ENCODE measurements at places on chromosomes 7 and 10.
A peak's percentile ranks its signal among the peaks of the same experiment; 100 is the strongest.

DNA sequence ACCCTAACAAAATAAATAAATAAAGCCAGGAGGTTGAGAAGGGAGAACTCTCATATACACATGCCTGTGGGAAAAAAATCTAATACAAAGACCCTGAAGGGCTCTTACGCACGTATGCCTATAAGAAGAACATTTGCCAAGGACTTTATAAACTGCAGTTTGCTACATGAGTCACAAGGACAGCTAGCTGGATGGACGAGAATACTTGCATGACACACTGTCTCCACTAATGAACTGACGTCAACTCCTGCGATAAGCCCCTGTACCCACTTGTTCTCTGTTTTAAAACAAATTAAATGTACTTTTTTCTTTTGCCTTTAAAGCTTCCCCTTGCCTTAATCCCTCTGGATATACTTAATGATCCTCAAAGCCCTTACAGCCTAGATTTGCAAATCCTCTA lies 374.6 kb upstream of the GHITM start:
- DNase-seq = no peak

DNA sequence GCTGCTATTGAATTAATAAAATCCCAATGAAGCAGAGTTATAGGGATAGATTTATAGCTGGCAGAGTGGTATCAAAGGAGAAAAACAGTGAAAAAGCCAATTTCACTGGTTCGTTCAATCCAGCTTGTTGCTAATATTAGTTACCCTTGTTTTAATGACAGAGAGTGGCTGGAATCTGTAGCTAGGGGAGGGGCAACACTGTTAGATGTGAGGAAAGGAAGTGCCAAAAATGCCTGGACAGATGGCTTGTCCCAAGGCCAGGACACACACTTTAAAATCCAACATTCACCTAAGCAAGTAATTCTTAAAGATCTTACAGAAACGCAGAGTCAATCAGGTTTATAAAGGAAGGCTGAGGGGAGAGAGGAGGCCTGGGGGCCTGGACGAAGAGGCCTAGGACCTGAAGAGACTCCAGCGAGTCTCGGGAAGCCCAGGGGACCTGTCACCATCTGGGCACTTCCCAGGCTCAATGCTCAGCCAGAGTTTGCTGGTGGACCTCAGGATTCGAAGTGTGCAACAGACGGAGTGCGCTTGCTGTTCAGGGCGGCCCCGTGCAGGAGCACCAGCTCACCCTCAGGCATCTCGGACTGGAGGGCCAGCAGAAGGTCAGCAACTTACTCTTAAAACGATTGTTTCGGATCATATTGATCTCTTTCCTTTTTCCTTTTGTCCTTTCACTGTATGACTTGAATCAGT lies 36.7 kb downstream of the TMEM248 start:
- no peak for DNase-seq

- no peak for DNase-seq
These were observed 115.9 kb downstream of the VIPR2 start for GRCh38 chr7:159028508-159029401.

- DNase-seq = no peak
These were observed 26.4 kb downstream of the MYL10 start for GRCh38 chr7:101602484-101603241.

- DNase-seq = no peak
These were observed 11.0 kb downstream of the HECW1 start for GRCh38 chr7:43123457-43123856.

DNA sequence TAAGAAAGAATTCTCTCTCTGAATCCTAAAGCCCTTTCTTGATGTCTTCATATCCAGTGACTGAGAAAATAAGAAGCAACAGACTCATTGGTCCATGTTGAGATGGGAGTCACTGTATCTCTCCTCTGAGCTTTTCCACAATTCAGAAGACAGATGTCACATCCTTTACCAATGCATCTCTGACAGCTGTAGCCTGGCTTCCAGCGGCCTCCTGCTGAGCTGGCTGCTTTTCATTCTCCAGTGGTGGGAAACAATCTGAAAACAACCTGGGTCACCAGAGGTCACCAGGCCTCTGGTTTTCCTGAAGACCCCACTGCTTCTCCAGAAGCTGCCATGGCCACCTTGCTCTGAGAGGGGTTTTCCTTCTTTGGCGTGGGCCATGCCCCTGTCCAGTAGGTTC lies 18.3 kb upstream of the RPA3 start:
- DNase-seq = no peak

DNA sequence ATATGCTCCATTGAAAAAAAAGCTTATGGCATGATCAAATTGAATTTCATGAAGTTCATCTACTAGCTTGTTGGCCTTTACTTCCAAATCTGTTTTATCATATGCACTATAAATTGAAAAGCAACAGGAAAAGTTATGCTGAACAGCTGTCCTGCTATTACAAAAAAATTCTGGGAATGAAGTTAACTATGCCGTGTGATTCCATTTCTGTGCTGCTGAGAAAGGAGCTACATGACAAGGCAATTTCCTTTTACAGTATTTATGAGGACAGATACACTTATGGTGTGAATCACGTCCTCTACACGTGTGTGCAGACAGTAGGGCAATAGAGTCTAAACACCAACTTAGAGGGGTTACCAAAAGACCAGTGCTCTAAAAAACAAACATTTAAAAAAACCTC lies 426.5 kb upstream of the AKR1E2 start:
- no peak for DNase-seq

- no peak for DNase-seq
These were observed 84.9 kb upstream of the PPP1R17 start for GRCh38 chr7:31602041-31602625.

- DNase-seq = peak; percentile 73
These were observed 732 bp downstream of the FAS start for GRCh38 chr10:88991161-88991898.

GRCh38 chr7:44062180-44062902 lies 3.0 kb downstream of the PGAM2 start:
- peak; percentile 44 for DNase-seq

- no peak for DNase-seq
These were observed 15.1 kb downstream of the STEAP4 start for GRCh38 chr7:88291398-88292173.

- DNase-seq = no peak
These were observed 128.4 kb upstream of the ZNF746 start for GRCh38 chr7:149625947-149626392.

DNA sequence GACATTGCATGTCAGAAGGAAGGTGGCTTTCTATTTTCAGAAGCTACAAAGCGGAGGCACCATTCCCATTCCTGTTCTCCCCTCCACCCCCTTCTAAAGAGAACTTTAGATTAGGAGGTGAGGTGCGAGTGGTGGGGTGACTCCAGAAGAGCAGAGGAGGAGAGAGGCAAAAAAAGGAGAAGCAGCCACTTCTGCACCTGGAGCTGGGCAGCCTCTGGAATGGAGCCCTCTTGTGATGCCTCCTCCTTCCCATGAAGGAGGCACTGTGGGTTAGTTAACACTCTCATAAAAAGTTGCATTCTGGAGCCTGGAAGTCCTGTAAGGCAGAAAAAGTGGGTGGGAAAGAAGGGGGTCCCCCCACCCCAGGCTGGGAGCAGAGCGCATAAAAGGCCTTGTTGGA lies 4.8 kb downstream of the PTF1A start:
- no peak for DNase-seq

- no peak for DNase-seq
These were observed 61.9 kb downstream of the KLHDC10 start for GRCh38 chr7:130131964-130132875.

DNA sequence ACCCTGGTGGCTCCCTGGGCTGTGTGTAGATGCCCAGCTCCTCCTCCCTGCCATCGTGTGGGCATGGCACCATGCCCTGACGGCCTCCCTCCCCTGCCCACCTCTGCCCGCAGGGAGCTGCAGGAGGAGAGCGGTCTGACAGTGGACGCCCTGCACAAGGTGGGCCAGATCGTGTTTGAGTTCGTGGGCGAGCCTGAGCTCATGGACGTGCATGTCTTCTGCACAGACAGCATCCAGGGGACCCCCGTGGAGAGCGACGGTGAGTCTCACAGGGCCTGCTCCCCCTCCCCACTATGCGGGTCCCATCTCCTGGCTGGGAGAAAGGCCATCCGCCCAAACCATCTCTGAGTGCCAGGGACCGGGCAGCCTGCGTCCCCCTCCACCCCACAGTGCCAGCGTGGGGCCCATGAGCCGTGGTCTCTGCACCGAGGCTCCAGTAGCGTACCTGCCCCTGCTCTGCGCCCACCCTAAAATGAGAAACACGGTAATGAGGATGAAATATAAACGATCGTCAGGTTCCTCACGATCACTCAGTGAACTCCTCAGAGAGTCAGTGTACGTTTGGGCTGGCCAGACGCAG lies 7.8 kb downstream of the NUDT1 start:
- DNase-seq = peak; percentile 64

DNA sequence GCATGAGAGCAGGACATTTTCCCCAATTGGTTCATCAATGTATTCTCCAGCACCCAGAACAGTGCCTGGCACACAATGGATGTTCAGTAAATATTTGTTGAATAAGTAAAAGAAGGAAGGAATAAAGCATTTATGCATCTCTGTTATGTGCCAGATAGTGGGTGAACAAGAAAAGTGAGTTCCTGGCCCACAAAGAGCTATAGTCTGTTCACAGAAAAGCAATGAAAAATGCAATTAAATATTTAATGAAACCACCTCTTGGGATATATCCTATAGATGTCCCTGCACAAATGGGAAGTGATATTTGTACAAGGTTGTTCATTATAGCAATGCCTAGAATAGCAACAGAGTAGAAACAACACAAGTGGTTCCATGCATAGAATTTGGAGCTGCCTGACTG lies 2.1 kb downstream of the ABCA13 start:
- no peak for DNase-seq

GRCh38 chr10:103820101-103821062 lies 35.0 kb downstream of the SH3PXD2A start:
- no peak for DNase-seq

GRCh38 chr7:128841171-128841690 lies 11.0 kb downstream of the FLNC start:
- DNase-seq = peak; percentile 66

- DNase-seq = no peak
These were observed 17.4 kb downstream of the ITGB1 start for GRCh38 chr10:32940321-32941301.

DNA sequence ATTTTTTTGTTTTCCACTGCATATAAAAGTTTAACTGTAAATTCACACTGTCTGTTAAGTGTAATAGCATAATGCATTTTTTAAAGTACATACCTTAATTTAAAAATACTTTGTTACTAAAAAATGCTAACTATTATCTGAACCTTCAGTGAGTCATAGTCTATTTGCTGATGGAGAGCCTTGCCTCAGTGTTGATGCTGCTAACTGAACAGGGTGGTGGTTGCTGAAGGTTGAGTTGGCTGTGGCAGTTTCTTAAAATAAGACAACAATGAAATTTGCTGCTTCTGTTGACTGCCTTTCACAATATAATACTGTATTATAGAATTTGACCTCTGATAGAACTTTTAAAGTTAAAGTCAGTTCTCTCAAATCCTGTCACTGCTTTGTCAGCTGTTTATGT lies 72.3 kb upstream of the GATAD1 start:
- no peak for DNase-seq

GRCh38 chr10:118141471-118141870 lies 94.7 kb upstream of the RAB11FIP2 start:
- no peak for DNase-seq

DNA sequence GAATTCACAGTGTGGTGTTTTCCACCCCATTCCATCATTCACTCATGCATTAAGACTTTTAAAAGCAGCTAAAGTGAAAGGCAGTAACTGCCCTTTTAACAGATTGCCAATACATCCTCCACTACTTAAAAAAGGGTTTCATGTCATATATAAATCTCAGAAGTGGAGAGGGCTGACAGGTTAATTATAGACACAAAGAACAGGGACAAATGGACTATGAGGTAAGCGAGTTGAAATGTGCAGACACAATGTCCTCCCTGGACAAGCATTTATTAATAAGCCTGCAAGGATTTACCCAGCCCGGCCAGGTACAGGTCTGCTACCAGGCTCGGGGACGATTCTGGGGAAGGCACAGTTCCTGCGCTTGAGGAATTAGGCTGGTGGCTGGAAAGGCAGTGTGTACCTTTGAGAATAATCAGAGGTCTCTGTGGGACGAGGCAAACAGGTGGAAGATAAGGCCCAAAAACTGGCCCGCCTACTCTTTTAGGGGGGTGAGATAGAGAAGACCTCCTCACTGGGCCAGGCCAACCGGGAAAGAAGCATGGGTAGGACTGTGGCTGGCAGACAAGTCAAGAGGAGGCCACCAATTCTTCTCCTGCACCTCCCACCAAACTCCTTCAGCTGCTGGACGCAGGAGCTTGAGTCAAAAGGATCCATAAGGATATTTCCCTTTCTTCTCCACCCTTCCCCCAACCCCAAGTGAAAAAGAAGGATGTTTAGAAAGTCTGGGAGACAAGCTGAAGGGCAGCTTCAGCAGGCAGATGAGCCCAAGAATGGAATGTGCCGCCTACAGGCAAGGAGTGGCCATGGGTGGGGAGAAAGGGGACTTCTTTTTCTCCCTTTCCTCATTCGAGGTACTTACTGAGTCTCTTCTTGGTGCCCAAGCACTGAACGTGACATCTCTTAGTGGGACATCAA lies 1.5 kb downstream of the PDLIM1 start:
- DNase-seq = no peak

DNA sequence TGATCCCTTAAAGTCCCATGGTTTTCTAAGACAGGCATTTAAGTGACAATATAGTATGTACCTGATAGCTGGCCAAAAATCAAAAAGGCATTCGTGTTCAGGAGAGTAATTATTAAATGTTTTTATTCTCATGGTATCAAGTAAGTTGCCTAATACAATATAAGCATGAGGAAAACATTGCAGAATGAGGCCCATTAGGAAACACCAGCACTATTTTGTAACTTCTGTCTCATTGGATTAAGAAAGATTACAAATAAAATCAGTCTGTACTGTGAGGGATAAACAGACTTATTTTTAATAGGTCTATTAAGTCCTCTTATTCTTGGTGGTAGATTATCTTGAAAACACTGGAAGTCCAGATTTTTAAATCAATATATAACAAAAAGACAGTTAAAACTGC lies 110.1 kb downstream of the SNX13 start:
- DNase-seq = no peak

GRCh38 chr10:21496343-21497176 lies 28.9 kb downstream of the SKIDA1 start:
- DNase-seq = peak; percentile 72

DNA sequence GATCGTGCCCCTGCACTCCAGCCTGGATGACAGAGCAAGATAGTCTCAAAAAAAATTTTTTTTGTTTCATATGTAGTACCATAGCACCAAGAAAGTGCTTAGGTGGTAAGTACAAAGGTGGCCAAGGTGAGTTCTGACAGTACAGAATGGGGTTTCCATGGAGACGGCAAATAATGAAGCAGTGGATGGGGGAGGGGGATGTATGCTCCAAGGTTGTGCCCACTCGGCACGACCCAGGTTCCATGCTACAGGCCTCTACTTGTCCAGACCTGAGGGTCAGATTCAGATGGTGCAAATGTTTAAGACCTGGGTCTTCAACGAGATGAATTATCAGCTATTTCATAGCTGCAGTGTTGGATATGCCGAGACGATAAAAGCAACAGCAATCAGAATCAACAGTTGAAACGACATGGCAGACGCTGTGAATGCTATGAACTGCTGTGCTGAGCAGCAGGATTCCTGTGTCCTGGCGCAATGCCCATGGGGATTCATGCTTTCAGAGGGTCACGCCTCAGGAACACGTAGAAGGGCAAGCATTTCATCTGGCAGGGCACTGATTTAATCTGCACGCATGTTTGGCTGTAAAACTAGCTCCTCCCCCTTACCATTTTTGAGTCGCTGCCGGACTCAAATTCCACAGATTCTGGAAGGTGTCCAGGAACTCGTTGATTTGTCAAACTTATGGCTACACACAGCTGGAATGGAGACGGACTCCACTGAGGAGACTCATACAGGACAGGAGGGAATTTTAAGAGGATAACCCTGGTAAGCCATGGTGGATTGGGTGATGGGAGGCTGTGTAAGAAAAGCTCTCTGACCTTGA lies 256.5 kb downstream of the FRMD4A start:
- peak; percentile 98 for DNase-seq

GRCh38 chr7:94921911-94922310 lies 14.5 kb downstream of the PPP1R9A start:
- no peak for DNase-seq

Measured in RWPE2 (cell line).